ENCODE measurements at places on chromosomes 2 and 18. TPM values are rescaled to one million over a fixed set of nuclear protein-coding genes. Genes with fewer than 3 reads are reported as not detected.

Gene GREB1
- total RNA-seq, result 10.4 TPM

Gene TYMS
- total RNA-seq, result 1.8 TPM

Gene PTPRM
- total RNA-seq, result 48.0 TPM

Gene MREG
- total RNA-seq, result 3.6 TPM

Gene CD8B2
- total RNA-seq, result not detected

DNA sequence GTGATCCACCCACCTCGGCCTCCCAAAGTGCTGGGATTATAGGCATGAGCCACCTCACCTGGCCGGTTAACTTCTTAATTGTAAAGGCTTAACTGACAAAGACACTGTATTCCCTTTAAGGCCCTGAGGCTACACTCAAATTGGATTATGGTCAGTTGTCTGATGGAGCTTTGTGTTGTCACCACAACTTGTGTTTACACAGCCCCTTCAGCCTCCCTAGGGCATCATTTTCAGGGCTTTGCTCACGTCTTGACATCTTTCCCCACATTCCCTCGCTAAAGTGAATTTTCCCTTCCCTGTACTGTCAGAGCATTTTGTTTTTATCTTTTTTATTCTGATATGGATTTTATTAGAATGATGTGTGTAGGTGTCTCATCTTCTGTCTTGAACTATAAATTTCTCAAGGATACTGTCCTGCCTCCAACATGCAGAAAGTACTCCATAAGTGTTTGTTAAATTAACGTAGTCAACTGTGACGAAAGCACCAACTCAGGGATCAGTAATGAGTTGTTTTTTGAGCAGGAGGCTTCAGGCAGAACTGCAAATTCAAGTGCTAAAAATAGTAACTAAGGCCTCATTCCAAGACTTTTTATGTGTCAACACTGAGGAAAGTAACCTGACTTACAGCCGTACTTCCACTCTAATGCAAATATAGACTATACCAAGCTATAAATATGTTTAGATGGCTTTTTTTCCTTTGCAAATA, 77.1 kb upstream of the NARS1 start:
- DNase-seq, result no peak

DNA sequence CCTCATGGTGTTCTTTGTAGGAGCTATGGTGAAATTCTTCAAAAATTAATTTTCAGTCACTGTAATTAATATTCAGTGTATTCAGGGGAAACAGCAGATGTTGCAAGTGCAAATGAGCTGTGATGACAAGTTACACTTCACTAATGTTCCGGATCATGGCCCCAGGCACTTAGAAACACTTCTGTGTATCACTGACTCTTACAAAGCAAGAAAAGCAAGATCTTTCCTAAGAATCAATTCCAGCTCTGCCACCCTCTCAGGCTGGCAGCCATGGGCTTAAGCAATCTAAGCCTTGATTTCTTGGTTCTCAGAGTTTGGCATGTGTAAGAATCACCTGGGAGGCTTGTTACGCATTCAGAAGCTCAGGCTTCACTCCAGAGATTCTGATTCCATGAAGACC, 78.0 kb downstream of the MARCHF4 start:
- DNase-seq, result no peak

DNA sequence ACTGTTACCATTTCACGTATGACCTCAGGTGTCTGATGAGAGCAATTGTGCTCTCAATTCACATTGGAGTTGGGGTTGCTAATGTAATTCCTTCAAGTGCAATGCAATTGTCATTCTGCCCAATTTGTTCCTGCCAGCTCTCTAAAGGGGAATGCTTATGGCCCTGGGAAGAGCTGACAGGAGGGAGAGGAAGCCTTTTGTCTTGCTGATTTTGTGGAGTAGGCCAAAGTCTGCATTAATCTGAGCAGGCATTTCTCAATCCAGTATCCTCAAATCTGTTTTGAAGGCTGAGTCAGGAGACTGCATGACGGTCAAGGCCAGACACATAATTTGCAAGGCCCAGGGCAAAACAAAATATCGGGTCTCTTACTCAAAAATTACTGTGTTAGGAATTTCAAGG, 326.4 kb upstream of the SPHKAP start:
- no peak for DNase-seq

DNA sequence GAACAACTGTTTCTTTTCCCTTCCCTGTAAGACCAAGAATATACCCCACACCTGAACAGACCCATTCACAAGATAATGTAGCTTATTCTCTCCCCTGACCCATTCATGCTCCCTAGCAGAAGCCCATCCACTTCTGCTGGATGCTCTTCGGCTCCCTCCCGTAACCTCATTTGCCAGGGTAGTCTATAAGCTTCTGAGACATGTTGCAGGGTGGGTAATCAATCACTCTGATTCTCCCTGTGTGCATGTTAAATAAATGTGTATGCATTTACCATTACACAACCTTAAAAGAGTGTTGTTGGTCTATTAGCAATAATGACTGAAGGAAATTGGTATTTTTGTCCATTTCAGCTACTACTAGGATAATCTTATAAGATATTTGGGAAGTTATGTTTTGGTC, 1.3 kb downstream of the SLC19A3 start:
- no peak for DNase-seq

- no peak for DNase-seq
These were observed 240.3 kb downstream of the ZNF521 start for GRCh38 chr18:25111377-25112288.

- DNase-seq, result no peak
These were observed 614.4 kb upstream of the GYPC start for GRCh38 chr2:126041391-126042047.

- DNase-seq, result no peak
These were observed 133.7 kb downstream of the GALNT3 start for GRCh38 chr2:165660361-165660760.

DNA sequence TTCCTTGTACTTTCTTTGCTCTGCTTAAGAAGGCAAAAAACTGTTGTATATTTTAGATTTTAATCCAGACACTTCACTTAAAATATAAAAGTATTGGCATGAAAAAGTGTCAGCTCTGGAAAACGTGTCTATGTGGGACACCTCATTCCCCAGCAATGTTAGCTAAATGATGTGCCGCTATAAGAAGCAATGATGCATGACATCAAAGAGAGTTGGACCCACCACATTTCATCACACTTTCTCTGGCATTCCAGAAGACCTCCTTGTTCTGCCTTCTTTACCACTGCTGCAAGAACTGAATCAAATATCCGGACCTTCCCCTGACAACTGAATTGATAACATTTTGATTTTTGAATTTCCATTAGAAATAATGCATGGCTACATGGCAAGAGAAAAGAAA, 242.4 kb upstream of the TANK start:
- no peak for DNase-seq

- no peak for DNase-seq
These were observed 33.7 kb downstream of the EN1 start for GRCh38 chr2:118813601-118814339.

- DNase-seq, result no peak
These were observed 4.3 kb downstream of the DBI start for GRCh38 chr2:119371111-119371510.

- no peak for DNase-seq
These were observed 594.8 kb downstream of the METTL4 start for GRCh38 chr18:1976484-1976883.

- DNase-seq, result no peak
These were observed 21.2 kb downstream of the VIT start for GRCh38 chr2:36717603-36718266.

DNA sequence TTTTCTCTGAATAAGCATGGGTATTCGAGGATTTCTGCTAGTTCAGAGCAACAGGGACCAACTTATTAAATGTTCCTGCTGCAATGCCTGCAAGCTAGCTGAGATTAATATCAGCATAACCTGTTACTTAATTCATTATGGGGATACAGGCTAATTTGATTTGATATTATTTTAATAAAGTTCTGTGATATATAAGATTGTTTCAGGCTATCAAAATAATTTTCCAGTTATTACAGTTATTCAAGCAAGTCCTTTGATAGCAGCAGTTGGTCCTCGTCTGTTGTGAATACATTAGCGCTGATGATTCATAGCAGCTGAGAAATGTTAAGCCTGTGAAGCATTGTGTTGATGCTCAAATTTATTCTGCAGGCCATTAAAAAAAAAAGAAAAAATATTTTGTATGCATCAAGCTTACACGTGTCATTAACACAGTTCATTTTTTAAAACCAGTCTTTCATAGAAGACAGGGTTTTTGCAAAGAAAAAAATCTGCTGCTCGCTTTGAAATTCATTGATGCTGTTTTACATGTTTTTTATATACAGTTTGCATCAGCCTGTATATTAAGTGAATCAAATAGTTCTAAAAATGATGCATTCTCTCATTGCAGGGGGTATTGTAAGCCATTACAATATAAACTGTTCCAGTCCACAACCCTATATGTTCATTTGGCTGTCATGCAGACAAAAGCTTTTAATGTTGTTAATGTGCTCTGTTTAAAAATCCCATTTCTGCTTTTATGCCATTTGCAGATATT, 482.5 kb downstream of the BCL11A start:
- DNase-seq, result no peak

GRCh38 chr2:163690896-163691295, 44.9 kb downstream of the FIGN start:
- no peak for DNase-seq
